ENCODE measurements at places on chromosomes 5 and 9.

DNA sequence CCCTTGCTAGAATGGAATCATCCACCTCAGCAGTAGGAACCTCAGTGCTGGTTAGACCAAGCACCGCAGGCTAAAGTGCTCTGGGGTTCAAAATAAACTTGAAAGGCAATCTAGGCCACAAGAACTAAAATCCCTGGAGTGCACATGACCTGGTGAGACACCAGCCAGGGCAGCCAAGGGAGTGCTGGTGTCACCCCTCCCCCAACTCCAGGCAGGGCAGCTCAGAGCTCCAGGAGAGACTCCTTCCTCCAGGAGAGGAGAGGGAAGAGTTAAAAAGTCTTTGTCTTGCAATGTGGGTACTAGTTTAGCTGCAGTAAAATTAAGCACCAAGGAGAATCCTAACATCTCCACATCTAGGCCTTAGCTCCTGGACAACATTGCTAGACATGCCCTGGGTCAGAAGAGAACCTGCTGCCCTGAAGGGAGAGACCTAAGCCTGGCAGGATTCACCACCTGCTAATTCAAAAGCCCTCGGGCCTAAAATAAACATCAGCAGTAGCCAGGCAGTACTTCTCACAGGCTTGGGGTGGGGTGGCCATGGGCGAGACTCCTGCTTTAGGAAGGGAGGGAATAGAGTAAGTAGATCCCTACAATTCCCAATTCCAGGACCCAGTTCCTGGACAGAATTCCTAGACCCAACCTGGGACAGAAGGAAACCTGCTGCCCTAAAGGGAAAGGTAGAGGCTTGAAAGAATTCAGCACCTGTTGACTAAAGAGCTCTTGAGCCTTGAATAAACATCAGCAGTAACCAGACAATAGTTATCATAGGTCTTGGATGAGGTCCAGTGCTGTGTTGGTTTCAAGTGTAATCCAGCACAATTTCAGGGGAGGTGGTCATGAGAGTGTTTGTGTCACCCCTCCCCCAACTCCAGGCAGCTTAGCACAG, 25.8 kb downstream of the UGT3A2 start:
- DNase-seq: peak; percentile 25

DNA sequence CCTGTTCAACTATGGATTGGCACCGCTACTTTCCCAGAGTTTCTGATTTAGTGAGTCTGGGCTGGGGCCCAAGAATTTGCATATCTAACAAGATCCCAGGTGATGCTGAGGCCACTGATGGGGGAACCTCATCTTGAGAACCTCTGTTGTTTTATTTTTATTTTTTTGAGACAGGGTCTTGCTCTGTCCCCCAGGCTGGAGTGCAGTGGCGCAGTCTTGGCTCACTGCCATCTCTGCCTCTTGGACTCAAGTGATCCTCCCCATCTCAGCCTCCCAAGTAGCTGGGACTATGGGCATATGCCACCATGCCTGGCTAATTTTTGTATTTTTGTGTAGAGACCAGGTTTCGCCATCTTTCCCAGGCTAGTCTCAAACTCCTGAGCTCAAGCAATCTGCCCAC, 35.7 kb downstream of the LMX1B start:
- no peak for DNase-seq

- DNase-seq: no peak
Measured at GRCh38 chr5:65329266-65329665, 152.5 kb downstream of the ADAMTS6 start.

GRCh38 chr9:124733964-124734740, 37.0 kb downstream of the NR6A1 start:
- no peak for DNase-seq

DNA sequence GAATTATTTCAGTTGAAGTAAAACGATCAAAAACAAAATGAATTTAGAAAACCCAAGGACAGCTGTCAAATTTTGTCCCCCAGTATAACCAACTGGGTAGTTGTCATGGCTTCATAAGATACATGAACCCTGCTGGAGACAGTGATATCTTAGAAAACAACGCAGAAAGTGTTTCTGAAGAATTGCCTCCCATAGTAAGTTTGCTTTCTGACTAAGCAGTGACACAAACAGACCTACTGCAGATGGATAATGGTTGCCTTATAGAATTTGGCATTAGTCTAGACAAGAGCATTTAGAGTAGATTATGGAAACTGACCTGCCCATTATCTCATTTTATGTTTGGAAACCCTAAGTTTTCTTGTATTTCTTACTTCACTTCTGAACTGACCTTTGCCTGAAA, 187.7 kb upstream of the KCNN2 start:
- no peak for DNase-seq

GRCh38 chr5:172494630-172495505, 40.5 kb upstream of the SH3PXD2B start:
- DNase-seq: no peak

DNA sequence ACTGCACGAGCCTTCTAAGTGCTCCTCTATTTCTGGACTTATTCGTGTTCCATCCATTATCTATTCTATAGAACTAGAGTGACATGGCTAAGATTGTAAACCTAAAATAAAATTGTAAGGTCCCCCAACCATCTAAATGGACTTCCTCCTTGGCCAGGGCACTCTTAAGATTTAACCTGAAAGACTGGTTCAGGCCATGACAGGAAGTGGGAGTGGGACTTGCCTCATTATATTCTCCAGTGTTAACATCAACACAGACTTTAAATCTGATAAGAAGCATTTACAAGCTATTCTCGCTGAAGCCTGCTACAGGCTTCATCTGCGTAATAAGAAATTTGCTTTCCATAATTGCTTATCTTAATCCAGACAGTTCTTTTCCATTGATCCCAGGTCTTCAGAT, 117.0 kb downstream of the SSBP2 start:
- DNase-seq: no peak

GRCh38 chr5:29378104-29378503, 1815.4 kb upstream of the CDH6 start:
- DNase-seq: no peak

DNA sequence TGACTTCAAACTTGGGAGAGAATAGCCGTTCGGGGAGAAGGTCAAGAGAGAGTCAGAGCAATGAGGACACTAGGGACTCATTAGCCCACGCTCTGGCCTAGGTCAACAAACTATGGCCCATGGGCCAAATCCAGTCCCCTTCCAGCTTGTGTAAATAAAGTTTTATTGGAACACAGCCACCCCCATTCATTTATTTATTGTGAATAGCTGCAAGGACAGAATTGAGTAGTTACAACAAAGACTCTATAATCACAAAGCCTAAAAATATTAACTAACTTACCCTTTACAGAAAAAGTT, 33.1 kb upstream of the TRIM32 start:
- no peak for DNase-seq

DNA sequence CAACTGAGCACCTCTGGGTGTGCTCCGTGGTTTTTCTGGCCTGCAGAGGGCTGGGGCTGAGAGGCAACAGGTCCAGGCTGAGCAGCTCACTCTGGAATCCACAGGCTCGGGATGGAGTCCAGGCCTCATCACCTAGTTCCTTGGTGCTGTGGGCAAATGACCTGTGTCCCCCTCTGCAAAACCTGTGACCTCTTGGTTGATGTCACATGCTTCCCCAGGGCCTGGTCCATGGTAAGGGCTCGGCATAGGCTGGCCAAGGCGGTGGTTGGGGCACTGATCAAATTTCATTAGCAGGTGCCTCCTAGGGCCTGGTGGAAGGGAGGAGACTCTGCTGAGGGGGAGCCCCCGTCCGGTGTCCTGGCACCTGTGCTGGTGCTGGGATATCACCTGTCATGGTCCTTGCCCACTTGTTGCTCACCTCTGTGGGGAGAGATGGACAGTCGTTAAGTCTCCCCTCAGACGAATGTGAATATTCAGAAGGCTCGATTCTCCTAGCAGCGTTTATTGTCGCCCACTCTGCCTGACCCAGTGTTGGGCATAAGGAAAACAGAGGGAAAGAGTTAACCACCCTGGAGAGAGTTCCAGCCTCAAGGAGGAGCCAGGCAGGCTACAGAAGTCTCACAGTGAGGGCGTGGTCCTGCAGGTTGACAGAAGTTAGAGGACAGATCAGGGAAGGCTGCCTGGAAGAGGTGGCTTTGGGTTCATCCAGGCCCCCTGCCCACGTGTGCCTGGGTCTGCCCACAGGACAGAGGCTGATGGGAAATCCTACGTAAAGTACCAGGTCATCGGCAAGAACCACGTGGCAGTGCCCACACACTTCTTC, 3.5 kb downstream of the ENDOG start:
- no peak for DNase-seq

DNA sequence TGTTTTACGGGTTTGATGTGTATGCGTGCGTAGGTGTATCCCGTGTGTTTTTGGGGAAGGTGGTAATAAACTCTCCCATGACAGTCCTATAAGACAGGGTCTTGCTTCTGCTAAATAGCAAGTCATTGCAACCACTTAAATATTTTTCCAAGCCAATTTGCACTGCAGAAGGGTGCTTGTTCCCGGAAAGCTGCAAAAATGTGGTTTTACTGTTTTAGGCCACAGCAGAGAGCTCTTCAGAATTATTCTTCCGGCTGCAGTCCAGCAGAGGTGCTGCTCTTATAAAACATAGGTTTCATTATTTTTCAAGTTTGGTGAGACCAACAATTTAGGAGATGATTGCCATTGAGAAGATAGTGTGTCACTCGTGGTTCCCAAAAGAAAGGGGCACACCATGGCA, 192.8 kb downstream of the NTRK2 start:
- no peak for DNase-seq

GRCh38 chr9:18421391-18421790, 52.6 kb upstream of the ADAMTSL1 start:
- no peak for DNase-seq

GRCh38 chr5:95892784-95893354, 68.8 kb downstream of the ELL2 start:
- DNase-seq: peak; percentile 47

- no peak for DNase-seq
Measured at GRCh38 chr9:107872457-107873192, 383.1 kb upstream of the KLF4 start.

GRCh38 chr5:148951612-148952011, 111.2 kb downstream of the SH3TC2 start:
- DNase-seq: no peak

GRCh38 chr5:6581559-6582426, 51.1 kb downstream of the NSUN2 start:
- no peak for DNase-seq

- DNase-seq: no peak
Measured at GRCh38 chr9:35518225-35518821, 28.4 kb downstream of the RUSC2 start.

- DNase-seq: no peak
Measured at GRCh38 chr5:160397492-160397891, 2.4 kb downstream of the FAM200C start.

DNA sequence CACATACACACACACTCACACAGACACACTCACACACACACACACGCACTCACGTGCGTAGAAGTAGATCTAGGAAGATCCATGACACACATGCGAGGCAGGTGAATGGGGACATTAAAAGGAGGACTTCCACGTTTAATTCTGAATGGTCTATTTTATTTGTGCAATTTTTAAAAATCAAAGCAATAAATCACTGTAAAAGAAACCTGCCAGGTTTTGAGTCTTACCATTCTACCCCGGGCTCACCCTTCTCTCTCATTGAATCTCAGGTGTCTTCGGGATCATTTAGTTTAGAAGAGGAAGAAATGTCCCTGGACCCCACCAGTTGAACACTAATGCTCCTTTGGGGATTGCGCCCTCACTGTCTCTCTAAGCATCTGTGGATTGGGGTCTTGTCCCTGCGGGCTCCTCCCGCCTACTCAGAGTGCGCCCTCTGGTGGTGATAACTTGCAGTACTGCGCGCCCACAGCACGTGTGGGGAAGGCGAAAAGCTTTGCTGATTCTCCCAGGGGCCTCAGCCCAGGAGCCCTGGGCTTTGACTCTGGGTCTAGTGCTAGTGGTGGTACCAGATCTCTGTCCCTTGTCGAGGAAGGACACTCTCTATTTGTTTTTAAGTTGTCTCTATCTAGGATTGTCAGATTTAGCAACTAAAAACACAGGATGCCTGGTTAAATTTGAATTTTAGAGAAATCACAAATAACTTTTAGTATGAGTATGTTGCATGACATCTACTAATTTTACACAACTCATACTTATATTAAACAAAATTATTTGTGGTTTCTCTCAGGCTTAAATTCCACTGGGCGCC, 34.8 kb downstream of the BOD1 start:
- peak; percentile 77 for DNase-seq

DNA sequence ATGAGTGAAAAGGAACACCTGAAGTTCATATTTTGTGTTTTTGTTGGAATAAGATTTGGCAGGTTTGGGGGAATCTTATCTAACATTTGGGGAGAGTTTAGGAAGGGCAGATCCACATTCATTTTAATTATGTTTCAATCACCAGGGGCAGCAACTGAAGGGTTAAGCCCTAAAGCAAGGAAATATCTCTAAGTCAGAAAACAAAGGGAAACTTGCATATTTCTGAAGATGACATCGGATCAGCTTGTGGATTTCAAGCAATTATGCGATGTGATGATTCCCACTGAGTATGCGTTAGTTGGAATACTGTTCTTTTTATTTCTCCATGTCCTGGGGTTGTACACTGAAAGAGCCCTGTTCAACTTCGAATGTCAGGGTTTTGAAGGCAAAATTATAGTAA, 59.8 kb upstream of the NFIB start:
- no peak for DNase-seq

DNA sequence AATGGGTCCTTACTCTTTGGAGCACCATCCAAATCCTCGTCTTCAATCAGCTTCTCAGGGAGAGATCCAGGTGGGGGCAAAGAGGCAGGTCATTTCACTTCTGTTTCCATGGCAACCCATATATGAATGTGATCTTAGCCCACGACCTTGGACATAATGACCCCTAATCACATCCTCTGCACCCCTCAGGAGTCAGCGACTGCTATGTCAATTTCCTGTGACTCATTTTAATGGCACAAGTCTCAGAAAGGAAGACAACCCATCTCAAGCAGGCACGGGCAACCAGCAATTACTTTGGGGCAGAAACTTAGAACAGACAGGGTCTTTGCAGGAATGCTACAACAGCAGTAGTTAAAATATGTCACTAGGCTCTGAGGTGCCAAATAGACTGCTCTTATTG, 591.2 kb downstream of the TLR4 start:
- DNase-seq: no peak

DNA sequence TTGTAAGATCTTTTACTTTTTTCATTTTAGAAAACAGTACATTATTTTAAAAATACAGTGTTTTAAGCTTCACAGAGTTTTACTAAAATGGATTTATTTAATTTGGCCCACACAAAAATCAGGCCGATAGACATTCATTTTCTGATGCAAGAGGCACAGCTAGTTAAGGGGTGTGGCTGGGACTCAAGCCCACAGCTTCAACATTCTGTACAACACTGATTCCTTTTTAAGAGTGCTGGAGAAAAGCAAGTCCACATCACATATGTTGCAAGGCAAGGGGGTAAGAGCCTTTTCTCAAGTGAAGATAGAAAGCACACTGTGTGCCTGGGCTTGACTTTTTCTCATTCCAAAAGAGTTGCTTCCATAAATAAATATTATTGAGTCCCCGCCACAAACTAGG, 195.9 kb downstream of the RFK start:
- no peak for DNase-seq

- DNase-seq: no peak
Measured at GRCh38 chr9:135048046-135048757, 39.3 kb upstream of the OLFM1 start.

- DNase-seq: no peak
Measured at GRCh38 chr9:20335668-20336332, 286.5 kb downstream of the MLLT3 start.
